CD4-positive, alpha-beta T cell treated with Interleukin-2 at 100 ng/mL for 4 hours (primary cell): ENCODE measurements at places on chromosomes 6 and 20.

- no peak for DNase-seq
These were observed 18.8 kb downstream of the MRPL14 start for GRCh38 chr6:44108471-44108870.

DNA sequence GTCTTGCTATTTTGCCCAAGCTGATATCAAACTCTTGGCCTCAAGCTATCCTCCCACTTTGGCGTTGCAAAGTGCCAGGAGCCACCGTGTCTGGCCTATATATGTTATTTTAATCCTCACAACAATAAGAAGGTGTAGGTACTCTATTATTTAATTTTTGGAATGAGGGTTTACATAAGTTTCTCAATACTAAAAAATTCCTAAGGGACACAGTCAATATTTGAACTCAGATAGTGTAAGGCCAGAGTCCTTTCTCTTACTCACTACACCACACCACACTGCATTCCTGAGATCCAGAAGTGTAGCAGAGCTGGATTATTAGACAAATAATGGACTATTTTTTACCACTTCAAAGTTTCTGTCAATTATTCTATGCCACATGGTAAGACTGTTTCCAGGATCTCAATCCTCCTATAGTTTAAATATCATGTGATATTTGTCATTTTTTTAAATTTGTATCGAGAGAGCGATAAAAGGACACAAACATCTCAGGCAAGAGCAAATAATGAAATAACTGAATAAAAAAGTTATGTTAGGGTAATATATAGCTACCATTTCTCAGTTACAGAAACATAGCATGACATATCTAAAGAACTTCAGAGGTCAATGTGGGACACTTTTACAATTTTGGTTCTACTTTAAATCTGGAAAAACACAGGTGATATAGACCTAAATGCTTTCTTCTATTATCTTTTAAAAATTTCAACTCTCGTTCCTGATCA is 162.2 kb upstream of the THEMIS start:
- no peak for DNase-seq

DNA sequence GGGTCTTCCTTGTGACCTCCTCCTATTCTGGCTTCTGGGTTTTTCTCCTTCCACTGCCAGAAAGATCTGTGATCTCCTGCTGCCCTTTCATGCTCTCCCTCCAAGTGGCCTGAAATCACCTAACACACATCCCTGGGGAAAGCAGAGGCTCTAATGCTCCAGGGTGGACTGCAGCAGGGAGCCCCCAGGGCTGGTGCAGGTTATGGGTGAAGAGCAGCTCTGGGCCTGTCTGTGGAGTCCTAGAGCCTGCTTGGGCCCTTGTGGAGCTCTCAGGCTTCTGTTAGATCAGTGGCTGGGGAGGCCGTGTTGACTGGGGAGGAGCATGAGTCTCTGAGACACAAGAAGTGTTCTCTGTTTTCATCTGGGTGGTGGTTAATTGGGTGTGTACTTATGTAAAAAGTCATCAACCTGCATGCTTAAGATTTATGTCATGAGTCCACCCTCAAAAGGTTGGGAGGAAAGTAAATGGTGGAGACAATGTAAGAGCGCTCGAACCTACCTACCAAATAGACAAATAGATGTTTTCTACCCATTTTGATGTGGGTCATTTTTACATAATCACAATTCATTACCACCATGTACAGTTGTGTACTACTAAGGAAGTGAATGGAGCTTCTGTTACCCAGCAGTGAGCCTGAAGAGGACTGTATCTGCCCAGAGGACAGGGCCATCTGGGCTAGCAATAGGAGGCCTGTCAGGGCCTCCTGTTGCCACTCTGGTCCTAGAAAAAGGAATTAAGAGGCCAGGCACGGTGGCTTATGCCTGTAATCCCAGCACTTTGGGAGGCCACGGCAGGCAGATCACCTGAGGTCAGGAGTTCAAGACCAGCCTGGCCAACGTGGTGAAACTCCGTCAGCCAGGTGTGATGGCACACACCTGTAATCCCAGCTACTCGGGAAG is 32.0 kb upstream of the RNF8 start:
- no peak for DNase-seq

DNA sequence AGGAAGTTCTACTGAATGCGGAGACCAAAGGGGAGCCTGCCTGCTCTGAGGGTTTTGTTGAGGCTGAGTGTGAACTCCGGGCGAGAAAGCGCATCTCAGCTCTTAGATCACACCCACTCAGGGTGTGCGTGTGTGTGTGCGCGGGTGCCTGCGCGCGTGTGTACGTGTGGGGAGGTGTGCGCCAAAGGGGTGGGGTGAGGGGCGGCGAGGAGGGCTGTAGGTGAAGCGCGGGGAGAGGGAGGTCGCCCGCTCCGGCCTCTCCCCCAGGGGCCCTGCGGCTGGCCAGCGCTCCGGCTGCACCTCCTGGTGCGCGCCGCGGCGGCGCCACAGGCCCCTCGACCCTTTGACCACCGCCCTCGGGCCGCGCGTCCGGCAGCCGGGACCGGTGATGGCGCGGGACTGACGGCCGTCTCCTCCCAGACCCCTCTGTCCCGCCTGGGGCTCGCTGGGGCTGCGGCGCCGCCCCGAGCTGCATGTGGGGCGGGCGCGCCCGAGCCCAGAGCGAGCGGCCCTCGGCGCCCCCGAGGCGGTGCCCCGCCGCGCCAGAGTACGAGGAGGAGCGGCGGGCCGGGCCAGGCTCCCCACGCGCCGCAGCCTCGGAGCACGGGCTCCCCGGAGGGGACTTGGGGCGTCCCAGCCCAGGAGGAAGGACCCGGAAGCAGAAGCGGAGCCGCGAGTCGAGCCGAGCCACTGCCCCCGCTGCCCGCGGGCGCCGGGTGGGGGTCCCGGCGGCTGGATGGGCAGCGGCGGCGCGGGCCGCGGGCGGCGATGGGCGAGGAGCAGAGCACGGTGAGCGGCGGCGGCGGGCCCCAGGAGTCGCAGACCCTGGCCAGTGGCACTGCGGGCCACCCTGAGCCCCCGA is at the start of gene RNF217:
Gene RNF217, plus strand, starts transcription at position 661 of the 862 bp plus-strand sequence. Its CDS starts 108 bp downstream, at position 769.
- DNase-seq = no peak

DNA sequence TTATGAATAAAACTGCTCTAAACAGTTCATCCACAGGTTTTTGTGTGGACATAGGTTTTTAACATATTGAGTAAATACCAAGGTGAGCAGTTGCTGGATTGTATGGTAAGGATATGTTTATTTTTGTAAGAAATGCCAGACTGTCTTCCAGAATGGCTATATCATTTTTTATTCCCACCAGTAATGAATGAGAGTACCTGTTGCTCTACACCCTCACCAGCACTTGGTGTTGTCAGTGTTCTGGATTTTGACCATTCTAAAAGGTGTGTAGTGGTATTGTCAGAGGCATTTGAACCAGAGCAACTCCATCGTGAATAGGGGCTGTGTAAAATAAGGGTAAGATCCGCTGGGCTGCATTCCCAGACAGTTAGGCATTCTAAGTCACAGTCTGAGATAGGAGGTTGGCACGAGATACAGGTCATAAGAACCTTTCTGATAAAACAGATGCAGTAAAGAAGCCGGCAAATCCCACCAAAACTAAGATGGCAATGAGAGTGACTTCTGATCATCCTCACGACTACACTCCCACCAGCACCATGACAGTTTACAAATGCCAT is 12.9 kb upstream of the NT5E start:
- DNase-seq = no peak

- no peak for DNase-seq
These were observed 301.2 kb upstream of the SGK1 start for GRCh38 chr6:134619077-134619476.

DNA sequence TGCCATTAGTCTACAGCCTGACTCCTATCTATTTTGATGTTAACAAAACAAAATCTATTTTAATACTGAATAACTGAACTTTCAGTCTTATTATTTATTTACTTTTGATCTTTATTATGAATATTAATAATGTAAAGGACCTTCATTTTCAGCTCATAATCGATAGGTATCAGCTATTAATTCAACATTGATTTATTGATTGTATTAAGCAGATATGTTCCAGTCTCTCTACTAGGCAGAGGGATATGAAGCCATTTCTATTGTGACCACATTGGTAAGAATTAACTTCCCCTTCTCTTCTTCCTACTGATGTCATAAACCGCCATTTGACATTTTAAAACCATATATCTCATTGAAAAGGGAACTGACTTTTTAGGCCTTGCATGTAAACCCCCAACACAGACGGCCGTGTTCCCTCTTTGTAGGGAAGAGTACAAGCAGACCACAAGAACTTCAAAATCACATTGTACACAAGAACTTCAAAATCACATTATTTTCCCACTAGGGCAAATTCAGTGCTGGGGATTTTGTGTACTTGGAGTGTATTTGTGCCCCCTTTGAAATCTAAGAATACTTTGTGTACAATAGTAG is 69.5 kb upstream of the FABP7 start:
- peak; percentile 10 for DNase-seq

GRCh38 chr6:41187924-41188886 is 12.7 kb downstream of the TREML2 start:
- DNase-seq = no peak

GRCh38 chr6:67352717-67353116 is 1282.4 kb upstream of the ADGRB3 start:
- DNase-seq = no peak

DNA sequence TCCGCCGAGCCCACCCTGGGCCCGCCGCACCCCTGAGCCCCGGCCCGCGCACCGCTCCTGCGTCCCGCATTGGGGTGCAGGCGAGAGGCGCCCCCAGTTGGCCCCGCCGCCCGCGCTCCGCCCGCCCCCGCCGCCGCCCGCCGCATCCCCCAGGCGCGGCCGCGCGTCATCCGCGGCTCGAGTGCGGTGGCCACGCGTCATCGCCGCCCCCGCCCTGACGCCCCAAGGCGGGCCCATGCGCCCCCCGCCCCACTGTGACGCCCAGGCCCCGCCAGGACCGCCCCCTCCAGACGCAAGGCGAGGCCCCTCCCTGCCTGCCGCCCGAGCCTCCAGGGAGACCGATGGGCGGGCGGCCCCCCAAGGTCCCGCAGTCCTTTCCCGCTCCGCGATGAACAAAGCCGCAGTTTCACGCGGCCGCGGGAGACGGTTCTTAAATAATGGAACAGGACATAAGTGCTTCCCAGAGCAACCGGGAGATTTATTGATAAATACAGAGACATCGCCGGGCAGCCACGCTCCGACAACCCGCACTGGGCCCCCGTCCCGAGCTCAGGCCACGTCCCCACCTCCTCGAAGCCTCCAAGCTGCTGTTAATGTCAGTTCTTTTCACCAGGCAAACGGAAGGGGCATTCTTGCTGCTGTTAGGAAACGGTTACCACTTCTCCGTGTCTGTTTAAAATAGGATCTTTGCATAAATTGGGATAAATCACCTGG is at the start of gene ANKRD60:
Gene ANKRD60, minus strand, starts transcription at position 170 of the 714 bp plus-strand sequence. Its CDS starts 0 bp downstream, at position 170.
- DNase-seq = peak; percentile 11

GRCh38 chr6:95328231-95328630 is 249.1 kb upstream of the MANEA start:
- no peak for DNase-seq

DNA sequence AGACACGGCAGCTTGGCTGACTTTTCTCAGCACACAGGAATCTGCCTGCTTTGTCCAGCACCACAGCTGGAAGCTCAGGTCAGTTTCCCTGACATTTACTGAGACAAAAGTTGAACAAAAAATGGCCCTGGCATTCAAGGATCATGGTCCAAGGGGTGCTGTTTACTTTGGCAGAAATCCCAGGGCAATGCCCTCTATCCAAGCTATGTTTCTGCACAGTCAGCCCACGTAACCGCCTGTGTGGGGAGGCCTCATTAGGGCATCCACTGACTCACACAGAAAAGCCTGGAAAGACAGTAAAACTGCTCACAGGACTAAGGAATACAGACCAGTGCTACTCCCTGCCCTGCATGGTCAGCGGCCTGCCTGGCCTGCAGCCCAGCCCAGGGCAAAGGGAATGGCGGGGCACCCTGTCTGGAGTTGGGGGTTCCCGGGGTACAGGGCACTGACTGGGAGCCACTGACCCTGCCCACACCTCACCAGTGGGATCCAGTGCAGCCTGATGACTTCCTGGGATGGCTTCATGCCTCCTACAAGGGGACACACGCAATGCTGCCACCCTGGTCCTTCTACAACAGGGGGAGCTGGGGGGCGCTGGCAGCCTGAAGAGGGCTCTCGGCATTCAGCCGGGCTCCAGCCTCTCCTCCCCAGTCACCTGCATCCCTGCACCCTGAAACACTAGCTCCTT is 77.1 kb downstream of the NINL start:
- DNase-seq = no peak

DNA sequence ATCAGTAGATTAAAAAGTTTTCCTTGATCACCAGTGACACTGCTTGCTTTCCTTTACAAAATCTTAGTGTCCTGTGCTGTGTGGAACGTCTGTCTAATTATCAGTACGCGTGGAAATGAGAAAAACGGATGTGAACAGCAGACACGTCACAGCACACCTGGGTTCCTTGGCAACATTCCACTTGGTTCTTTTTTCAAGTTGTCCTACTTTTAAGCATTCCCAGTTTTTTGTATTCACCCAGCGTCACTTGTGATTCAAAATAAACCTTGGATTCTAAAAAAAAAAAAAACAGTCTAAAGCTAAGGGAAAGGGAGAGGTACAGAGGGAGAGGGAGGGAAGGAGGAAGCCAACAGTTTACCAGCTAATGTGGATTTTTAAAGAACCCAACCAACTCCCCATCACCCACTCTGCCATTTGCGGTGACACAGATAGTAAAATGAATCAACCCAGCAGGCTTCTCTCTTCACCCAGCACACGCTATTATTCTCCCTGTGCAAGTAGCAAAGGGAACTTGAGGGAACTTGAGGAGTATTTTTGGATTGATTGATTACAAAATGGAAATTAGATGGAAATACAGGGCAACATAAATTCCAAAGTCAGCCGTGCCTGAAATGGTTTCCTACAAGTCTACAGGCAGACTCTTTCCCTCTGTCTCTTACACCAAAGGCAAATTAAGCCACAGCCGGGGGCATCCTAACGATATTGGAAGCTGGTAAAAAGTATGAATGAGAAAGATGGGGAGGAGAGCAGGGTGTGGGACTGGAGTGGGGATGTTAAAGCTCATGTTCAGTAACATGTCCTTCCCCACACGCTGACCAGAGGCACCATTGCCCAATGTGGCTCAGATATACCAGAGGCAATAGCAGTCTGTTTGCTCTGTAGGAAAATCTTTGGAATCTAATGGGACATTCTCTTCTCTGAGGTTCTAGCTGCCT is 129.8 kb downstream of the SASH1 start:
- no peak for DNase-seq
